ENCODE measurements at places on chromosomes 13 and 19.

DNA sequence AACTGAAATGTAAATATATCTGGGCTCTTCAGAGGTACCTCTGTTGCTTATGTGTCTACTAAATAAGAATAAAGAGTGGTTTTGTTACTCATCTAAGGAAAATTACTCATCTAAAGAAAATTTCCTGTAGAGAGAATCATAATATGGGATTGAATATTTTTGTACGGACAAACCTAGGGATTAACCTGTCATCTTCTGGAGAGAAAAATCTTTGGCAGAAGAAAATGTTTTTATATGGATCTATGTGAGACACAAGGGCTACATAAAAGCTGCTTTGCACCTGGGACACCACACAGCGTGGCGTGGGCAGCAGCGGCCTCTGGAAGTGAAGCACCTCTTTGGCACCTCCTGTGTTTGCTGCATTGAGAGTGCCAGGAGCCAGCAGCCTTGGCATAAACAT is 242.9 kb upstream of the DACH1 start:
- DNase-seq: no peak

DNA sequence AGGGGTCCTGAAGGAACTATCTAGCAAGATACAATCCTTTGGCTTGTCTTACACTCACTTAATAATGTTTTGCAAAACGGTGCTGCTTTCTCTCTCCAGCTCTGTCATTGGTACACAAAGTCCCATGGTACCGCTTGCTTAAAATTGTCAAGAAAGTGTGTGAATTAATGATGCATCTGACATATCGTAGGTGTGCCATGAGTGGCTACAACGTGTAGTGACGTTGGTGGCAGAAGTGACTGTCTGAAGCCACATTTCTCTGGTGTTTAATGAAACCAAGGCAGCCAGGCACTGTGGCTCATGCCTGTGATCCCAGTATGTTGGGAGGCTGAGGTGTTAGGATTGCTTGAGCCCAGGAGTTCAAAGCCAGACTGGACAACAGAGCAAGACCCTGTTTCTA is 2.6 kb downstream of the HSH2D start:
- no peak for DNase-seq

DNA sequence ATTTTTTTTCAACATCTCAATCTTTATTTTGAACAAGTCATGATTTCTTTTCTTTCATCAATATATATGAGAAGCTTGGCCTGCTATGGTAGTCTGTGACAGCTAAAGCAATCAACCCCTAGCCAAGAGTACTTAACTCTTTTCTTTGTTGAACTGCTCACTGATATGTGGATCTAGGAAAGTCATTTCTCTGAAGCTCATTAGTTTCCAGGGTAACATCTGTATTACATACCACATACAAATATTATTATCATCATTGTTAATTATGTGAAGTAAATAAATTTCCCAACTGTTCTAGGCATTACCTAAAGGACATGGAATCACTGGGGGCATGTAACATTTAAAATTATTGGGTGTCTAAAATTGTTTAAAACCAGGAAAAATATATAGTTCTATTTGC is 267.3 kb downstream of the DCT start:
- no peak for DNase-seq

DNA sequence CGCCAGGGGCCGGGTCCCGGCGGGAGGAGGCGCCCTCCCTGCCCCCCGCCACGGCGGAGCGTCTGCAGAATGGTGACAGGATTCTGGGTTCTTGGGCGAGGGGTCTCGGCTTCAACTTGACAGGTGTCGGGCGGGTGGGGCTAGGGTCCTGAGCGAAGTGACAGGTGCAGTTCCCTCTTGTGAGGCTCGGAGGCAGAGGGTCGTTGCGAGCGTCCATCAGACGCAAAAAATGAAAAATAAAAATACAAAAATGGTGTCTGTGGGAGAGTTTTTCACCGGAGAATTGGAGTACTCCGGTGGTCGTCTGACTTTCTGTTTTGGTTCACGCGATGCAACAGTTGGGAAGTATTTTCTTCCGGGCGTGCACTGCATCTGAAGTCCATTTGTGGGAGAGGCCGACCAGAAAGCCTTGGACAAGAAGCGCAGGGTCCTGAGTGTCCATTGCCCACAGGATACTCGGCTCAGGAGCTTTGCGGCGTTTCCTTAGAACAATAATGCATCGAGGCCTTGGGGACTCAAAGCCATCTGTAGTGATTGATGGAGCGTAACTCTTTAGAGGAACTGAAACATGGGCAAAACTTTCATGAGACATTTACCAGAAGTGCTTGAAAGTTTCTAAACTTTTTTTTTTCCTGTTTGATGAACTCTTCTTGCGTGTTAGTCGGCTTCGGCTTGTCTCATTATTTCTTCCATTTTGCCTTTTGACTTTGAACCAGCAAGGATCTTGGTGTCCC is 759 bp downstream of the RB1 start:
- DNase-seq: peak; percentile 28

- peak; percentile 95 for DNase-seq
Measured at GRCh38 chr19:41308450-41309179, 1.4 kb upstream of the CCDC97 start.

- no peak for DNase-seq
Measured at GRCh38 chr19:30028992-30029343, 86.9 kb downstream of the URI1 start.

DNA sequence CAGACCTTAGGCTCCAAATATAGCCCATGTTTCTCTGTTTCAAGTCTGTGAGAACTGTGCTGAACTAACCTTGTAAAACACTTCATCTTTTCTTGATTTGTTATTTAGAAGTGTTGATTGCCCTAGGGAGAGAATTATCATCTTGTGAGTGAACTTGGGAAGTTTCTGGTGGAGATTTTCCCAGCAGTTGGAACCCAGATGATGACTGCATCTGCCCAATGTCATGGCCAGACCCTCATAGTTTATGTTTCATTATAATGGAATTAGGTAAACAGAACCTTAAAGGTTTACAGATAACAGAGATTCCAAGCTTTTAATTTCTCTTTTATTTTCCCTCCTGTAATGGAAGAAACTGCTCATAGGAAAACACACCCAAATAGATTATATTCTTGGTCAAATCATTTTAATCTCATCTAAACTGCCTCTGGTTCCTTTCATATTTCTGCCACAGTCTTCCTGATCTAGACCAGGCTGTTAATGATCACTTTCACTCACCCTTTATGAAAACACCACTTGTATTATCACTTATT is 569.1 kb downstream of the KCTD12 start:
- no peak for DNase-seq

GRCh38 chr19:27746691-27747380 is 1466.1 kb downstream of the UQCRFS1 start:
- no peak for DNase-seq
